ENCODE measurements at places on chromosomes 16 and 17.

- ATAC-seq, result no peak
These were observed 406.0 kb downstream of the SEC14L1 start for GRCh38 chr17:77546772-77547241.

DNA sequence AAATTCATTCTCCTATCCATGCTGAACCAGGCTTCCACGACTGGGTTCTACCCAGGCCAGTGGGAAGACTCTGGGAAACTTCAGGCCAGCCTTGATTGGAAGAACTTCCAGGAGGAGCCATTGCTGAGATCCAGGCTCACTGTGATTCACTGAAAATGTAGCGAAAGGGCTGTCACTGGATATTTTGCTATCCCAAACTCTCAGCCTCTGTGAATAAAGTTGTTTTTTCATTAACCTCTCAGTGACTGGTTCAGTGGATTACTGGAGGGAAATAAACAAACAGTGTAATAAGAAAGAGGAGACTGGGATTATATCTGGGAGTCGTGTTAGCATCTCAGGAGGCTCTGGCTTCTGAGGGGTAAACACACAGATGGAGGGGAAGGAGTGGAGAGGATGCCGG, 3.1 kb downstream of the FOXL1 start:
- ATAC-seq, result no peak

- ATAC-seq, result no peak
These were observed 1.0 kb upstream of the RHOT1 start for GRCh38 chr17:32141258-32141657.

- peak; percentile 87 for ATAC-seq
These were observed 41.0 kb downstream of the STAT5A start for GRCh38 chr17:42329025-42329976.

DNA sequence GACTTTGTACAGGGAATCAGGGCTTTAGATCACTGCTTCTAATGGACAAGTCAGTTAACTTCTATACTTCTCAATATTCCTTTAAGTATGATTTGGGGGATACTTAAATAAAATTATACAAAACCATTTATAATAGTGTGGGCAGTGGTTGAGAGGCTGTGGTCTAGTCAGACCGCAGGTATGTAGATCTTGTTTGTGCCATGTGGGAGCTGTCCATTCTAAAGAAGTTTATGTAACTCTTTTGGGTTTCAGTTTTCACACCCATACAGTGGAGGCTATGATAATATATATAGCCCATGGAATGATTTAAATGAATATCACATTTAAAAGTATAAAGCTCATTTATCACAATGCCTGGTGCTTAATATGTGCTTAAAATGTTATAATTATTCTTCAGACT, 654.3 kb upstream of the KIF2B start:
- no peak for ATAC-seq

GRCh38 chr17:13597723-13598347, 3.9 kb downstream of the HS3ST3A1 start:
- ATAC-seq, result no peak

- ATAC-seq, result no peak
These were observed 134.9 kb downstream of the CCT6B start for GRCh38 chr17:34826332-34826731.

DNA sequence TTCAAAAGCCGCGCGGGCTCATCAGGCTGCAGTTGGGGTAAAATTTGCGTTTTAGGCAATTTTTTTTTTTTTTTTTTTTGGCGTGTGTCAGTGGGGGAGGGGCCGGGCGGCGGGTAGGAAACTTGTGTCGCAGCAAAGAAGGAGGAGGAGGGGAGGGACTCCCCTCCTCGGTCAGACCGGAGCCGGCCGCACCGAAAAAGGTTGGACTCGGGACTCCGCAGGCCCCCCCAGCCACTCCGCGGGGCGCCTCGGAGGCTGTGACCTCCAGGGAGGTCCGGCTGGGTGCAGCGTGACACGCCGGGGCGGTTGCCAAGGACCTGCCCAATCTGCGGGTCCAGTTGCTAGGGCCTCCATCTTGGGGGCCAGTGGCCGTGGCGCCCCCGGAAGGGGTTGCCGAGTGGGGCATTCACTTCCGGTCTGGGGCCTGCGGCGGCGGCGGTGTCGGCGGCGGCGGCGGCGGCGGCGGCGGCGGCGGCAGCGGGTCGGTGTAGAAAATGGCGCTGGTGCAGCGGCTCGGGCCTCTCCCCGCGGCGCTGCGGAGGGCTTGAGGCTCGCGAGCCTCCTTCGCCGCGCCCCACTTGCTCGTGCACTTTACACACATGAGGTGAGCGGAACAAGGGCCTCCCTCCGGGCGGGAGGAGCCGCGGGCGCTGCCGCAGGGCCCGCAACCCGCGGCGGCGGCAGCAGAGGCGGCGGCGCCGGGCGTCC, at the start of gene TNRC6A:
TSS of gene TNRC6A (plus strand) at position 409 of the 708 bp plus-strand sequence. CDS start at position 600, 191 bp downstream.
- ATAC-seq, result peak; percentile 97

DNA sequence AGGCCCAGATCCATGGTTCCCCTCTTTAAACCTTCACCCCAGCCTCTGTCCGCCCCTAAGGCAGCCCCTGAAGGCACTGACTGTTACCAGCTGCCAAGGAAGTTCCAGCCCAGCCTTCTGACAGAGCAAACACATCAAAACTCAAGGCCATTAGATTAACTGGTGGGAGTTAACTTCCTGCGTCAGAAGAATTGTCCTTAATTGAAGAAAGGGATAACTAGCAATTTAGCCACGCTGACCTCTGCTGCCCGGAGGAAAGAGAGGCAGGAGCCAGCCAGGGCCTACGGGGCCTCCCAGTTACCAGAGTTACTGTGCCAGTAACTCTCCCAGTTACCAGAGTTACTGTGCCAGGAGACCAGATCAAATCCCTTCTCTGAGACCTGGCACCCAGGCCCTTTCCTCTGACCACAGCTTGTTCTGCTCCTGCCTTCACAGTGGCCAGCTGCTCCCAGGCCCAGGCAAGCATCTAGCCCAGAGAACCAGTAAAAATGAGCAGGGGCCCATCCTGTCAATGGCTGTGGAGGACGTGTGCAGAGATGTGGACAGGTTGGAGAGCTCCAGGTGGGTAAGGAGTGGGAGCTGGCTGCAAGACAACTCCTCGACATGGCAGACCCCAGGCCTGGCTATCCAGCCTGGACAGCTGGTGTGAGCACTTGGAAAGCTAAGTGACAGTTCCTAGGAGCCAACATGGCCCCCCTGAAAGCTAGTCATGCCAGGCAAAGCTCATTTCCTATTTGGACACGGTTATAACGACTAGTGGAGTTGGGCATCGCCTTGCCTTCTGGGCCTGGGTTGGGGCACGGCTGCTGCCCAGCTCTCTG, 2.8 kb upstream of the PITPNM3 start:
- no peak for ATAC-seq

DNA sequence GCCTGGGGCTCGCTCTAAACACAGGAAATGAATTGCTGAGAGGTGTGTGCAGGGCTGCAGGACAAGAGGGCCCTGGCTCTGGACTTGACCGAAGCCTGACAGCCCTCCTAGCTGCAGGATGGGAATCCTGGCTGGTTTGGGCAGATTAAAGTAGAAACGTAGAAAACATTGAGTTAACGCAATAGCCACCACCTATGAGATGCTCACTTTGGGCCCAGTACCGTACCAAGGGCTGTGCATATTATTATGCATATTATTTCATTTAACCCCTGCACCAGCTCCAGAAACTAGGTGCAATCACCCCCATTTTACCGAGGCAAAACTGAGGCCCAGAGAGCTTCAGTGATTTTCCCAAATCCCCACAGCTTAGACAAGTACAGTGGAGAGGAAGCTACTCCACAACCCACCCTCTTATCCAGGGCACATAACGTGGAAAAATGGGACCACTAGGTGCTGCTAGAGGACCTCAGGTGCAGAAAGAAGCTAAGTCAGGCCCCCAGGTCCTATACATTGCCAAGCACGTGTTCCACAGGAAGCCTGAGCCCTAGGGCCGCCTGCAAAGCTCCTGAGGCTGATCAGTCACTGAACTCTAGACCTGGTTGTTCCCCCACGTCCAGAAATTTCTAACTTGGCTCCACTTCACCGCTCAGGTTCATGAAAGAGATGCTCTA, 79.2 kb downstream of the MYH11 start:
- ATAC-seq, result peak; percentile 82

DNA sequence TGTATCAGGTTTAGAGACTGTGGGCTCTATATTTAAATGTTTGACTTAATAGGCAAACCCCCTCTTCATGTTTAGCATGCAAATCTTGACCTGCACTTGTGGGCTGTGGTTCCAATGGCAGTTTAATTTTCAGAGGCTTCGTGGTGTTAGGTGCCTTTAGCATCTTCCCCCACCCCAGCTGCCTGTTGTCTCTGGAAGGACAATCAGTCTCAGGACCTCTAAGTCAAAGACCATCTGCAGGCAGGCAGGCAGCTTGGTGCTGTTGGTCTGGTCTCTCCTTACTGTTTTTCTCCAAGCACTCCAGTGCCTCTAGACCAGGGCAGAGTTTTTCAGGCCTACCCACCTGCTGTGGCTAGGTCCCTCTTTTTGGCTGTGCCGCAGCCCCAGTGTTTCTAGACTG, 990.4 kb downstream of the CDH11 start:
- no peak for ATAC-seq

DNA sequence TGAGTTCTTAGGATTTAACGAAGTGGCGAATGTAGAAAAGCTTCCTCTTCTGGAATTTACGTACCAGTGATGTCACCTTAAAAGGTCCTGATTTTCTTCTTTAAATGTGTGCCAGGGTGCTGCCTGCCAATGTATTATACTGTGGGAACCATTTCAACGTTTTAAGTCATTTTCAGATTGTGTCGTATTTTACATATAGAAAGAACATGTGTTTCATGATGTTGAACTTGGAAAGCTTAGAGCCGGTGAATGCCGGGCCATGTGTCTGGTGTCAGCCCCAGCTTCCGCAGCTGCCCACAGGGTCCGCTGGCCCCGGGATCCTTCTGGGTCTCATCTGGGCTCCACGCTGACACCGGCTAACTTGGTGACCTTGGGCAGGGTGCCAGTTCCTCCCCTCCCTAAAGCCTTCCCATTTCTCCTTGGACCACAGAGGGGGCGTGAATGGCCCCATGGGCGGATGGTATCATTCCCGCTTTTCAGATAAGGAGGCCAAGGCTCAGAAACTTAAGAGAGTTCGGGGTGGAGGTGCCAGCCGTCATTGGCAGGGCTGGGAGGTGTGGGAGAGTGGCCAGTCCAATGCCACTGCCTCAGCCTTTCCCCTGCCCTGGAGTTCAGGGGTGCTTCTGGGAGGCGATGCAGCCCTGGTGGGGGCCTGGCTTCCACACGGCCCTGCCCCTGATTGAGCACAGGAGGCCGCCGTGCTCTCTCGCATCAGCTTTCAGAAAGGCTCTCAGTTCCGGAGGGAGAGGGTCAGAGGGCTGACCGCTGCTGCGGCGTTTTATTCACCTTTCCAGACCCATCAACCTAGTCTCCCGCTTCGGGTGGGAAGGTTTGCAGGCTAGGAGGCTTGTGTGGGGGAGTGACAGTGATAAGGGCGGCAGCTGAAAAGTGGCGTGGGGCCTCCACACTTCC, 68.8 kb upstream of the CIBAR2 start:
- ATAC-seq, result no peak

- no peak for ATAC-seq
These were observed 344.8 kb downstream of the SNX29 start for GRCh38 chr16:12321311-12321842.

- no peak for ATAC-seq
These were observed 45.6 kb downstream of the MAF start for GRCh38 chr16:79554912-79555311.

GRCh38 chr17:46771561-46772474, 46.7 kb downstream of the WNT3 start:
- peak; percentile 3 for ATAC-seq

DNA sequence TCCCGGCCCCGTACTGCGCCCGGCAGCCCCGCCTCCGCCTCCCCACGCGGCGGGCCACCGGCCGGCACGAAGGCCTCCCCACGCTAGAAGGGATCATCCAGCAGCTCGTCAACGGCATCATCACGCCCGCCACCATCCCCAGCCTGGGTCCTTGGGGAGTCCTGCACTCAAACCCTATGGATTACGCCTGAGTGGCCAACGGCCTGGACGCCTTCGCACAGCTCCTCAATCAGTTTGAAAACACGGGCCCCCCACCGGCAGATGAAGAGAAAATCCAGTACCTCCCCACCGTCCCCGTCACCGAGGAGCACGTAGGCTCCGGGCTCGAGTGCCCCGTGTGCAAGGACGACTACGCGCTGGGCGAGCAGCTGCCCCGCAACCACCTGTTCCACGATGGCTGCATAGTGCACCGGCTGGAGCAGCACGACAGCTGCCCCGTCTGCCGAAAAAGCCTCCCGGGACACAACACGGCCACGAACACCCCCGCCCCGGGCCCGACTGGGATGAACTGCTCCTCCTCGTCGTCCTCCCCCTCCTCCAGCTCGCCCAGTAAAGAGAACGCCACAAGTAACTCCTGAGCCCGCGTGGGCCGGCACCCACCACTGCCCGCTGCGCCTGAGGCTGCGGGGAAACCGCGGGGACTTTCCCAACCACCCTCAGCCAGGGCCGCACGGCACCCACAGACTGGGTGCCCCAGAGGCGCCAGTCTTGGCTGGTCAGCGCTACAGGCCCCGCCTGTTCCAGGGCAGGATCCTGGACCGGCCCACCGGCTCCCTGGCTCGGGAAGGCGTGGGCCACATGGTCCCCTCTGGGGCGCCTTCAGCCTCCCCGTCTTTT, 39.0 kb upstream of the AKAP1 start:
- ATAC-seq, result peak; percentile 14

GRCh38 chr16:49068224-49068623, 213.4 kb downstream of the CBLN1 start:
- ATAC-seq, result no peak

DNA sequence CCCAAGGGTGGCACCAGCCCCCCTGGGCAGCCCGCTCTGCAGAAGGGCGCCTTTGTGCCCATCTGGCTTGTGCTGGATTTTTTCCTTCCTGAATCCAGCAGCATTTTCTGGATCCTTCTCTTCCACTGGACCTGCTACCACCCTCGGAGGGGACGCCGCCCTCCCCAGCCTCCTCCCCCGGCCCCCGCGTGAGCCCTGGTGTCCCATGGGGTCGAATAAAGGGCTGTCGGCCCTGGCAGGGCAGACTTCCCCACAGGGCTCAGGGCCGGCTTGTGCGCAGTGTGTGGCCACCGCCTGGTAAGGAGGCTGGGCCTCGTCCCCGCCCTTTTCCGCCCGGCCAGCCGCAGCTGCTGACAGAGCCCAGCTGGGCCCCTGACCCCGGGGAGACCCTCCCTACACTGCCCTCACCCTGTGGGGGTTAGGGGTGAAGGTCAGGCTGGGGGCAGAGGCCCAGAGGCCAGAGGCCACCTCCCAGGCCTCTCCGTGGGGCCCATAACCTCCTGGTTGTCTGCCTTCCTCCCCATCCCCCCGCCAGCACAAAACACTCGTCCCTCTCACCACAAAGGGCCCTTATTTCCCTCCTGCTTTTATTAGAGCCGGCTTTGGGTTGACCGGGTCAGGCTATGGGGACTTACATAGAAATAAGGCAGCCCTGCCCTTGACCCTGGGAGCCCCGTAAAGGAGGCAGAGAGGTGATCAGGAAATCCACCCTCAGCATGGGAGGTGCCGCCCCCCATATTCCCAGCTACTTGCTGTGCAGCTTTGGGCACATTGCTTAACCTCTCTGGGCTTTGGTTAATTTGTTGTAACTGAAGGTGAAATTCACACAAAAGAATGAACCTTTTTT, 179.3 kb upstream of the CIBAR2 start:
- ATAC-seq, result no peak

GRCh38 chr16:84446596-84447392, 57.7 kb downstream of the MEAK7 start:
- ATAC-seq, result no peak

- no peak for ATAC-seq
These were observed 88.3 kb upstream of the PLEKHM1 start for GRCh38 chr17:45578516-45579455.

GRCh38 chr17:2825253-2825970, 29.2 kb downstream of the RAP1GAP2 start:
- no peak for ATAC-seq

GRCh38 chr17:49013311-49014213, 16.4 kb downstream of the IGF2BP1 start:
- ATAC-seq, result no peak

GRCh38 chr17:9987779-9988585, 82.9 kb upstream of the RCVRN start:
- peak; percentile 34 for ATAC-seq

Data from SK-N-SH treated with all-trans-retinoic acid at 6 μM for 48 hours (cell line).